ENCODE measurements at places on chromosomes 7 and 10.

DNA sequence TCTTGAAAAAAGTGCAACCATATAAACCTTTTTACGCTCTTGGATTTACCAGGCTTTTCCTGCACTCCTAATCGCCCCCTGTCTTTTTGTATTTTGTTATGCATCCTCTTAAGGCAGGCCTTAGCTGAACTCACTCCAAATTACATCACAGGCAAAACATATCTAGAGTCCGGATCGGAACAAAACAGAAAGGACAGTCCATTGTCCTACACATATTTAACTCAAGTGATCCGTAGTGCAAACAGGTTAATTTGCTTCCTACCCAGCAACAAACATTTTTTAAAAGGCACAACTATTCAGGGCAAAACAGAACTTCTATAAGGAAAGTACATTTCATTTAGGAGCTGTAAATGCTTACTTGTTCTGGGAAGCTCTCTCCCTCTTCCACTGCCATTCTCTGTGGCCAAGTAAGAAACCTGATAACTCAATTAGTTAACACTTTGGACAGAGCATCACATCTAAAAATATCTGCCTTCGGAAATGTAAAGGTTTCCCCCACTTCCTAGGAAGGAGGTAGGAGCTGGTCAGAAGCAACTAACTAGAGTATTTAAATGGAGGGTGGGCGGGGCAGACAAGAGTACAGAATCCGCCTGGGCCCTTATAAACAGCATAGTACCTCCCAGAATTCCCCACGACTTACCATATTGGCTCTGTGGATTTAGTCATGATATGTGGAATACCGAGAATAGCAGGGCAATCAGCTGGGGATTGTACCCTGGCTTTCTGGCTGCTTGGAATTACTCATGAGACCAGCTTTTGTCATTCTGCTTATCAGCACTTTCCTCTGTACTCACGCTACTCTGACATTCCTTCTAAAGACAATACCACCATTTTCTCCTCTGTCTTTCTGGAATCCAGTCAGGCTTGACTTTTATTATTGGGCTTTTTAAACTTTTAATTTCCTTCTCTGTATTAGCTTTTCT, 89.5 kb downstream of the ANK3 start:
- DNase-seq: no peak

DNA sequence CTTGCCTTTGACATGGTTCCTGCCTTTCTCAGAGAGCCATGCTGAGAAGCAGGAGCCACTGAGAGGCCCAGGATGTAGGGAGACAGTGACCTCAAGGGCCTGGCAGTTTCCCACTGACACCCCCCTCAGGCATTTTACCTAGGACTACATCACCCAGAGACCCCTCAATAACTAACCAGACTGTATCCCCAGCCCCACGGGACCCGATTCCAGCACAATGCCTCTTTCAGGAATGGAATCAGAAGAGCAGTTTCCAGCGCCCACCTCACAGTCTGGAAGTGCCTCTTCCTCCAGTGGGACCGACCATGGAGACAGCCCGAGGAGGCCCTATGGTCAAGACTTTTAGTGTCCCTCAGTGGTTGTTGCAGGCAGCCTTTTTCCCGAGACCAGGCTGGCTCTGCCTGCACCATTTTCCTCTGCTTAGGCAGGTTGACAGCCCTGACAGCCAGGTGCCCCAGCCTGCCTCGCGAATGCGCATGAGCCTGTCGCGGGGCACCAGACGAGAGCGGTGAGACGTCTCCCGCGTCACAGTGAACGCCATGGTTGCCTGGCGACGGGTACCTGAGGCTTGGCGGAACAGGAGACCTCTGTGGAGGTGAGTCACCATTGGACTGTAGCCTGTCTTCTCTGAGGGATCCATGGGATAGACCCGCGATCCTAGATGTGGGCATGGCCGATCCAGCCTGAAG, 28.4 kb upstream of the ZNF273 start:
- DNase-seq: no peak

GRCh38 chr7:29464753-29465152, 98.9 kb upstream of the PRR15 start:
- no peak for DNase-seq

DNA sequence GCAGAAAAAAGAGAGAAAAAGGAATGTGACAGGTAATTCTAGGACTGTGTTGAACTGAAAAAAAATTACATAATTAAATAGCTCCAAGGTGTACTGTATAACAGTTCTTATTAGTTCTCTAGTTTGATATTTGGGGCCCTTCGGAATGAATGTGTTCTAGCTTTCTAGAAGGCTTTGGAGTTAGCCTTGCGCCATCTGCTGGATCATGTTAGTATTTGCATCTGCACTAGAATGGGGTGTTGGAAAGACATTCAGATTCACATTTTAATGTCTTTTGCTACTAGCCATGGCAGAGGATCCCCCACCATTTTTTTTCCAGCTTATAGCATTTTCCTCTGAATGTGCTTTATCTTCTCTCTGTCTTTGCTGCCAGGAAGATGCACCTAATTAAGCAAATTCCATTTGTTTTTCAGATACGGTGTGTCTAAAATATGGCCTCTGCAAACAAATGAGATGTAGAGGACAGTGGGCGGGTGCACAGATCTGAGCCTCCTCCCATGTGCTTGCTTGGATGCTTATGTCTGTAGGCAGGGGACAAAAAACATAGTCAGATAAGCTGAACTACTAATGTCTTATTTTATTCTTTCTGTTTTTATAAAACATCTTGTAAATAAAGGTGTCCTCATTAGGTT, 238.5 kb downstream of the PHF14 start:
- peak; percentile 51 for DNase-seq

DNA sequence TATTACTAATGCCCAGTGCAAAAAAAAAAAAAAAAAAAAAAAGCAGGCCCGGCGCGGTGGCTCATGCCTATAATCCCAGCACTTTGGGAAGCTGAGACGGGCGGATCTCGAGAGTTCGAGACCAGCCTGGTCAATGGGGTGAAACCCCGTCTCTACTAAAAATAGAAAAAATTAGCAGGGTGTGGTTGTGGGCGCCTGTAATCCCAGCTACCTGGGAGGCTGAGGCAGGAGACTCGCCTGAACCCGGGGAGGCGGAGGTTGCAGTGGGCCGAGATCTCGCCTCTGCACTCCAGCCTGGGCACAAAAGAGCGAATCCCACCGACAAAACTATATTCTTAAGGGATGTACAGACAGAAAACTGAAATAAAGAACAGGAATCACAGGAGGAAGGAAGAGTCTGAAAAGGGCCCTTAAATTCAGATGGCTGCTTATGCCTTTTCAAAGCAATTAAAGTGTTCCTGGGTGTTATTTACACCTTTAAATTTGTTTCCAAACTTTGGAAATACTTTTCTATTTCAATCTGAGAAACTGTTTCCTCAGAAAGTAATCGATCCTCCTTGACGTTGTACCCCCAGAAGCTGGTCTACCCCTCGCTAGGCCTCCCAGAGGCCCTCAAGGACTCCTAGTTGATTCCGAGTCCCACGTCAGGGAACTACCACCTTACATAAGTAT, 2.0 kb upstream of the KMT2E start:
- peak; percentile 56 for DNase-seq
